Heart left ventricle (tissue), 16 donors: ENCODE measurements at places on chromosomes 5 and 9. TPM values are rescaled to one million over a fixed set of nuclear protein-coding genes. Genes with fewer than 3 reads are reported as not detected.

GRCh38 chr5:92835712-92836111 lies 745.3 kb downstream of the NR2F1-AS1 start:
- no peak overlapping the region for H3K4me3 ChIP-seq
- no peak for DNase-seq
- H3K27ac ChIP-seq: no peak overlapping the region
- no peaks in the 10 kb centered on the region for H3K36me3 ChIP-seq
- H3K27me3 ChIP-seq: no peaks in the 10 kb centered on the region

GPR150 gene
- total RNA-seq: not detected

- H3K27ac ChIP-seq: no peak overlapping the region
- H3K36me3 ChIP-seq: no peaks in the 10 kb centered on the region
- no peaks in the 10 kb centered on the region for H3K4me1 ChIP-seq
- no peaks in the 10 kb centered on the region for H3K27me3 ChIP-seq
- DNase-seq: no peak
- no peak overlapping the region for H3K4me3 ChIP-seq
Measured at GRCh38 chr9:126549246-126550006, 64.3 kb upstream of the LMX1B start.

- no peaks in the 10 kb centered on the region for H3K36me3 ChIP-seq
- no peak for DNase-seq
- no peaks in the 10 kb centered on the region for H3K4me1 ChIP-seq
- H3K4me3 ChIP-seq: no peak overlapping the region
- H3K27ac ChIP-seq: no peak overlapping the region
Measured at GRCh38 chr9:98930792-98931191, 12.9 kb upstream of the COL15A1 start.

- no peak for DNase-seq
- no peak overlapping the region for H3K27ac ChIP-seq
- H3K36me3 ChIP-seq: peaks cover 7% of the 10 kb centered on the region
Measured at GRCh38 chr9:35397216-35397698, 92.7 kb upstream of the RUSC2 start.

GRCh38 chr5:136682986-136683385 lies 317.6 kb upstream of the TRPC7 start:
- H3K27me3 ChIP-seq: peaks cover 17% of the 10 kb centered on the region
- no peak overlapping the region for H3K27ac ChIP-seq
- DNase-seq: no peak
- H3K4me3 ChIP-seq: no peak overlapping the region

IFNK gene
- not detected for total RNA-seq

DNA sequence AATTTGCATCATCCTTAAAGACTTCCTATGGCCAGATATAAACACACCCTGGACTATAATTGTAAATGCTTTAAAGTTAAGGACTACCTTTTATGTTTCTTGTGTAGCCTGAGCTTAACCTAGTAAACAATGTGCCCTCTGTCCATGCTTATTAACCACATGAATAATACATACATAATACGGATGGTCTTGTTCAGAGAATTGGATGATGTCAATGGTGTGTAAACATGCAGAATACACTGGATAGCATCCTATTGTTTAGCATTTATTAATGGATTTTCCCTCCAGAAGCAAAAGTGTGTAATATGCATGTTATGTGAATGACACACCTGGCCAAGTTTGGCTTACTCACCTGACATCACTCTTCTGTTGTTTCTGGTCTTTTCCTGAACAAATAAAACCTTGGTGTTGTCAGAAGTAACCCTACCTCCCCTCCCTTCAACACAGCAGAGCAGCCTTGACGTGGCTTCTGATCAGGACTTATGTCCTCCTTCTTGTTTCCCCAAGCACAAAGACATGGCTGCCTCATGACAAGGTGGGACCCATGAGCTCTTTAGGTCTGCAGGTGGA lies 517.9 kb downstream of the MTRR start:
- no peak overlapping the region for H3K27ac ChIP-seq
- H3K27me3 ChIP-seq: no peaks in the 10 kb centered on the region
- H3K4me3 ChIP-seq: no peak overlapping the region
- no peak for DNase-seq
- H3K4me1 ChIP-seq: no peaks in the 10 kb centered on the region

SLC4A9 gene
- total RNA-seq: 0.08 TPM

- no peak for DNase-seq
- H3K27ac ChIP-seq: no peak overlapping the region
- no peaks in the 10 kb centered on the region for H3K36me3 ChIP-seq
- no peaks in the 10 kb centered on the region for H3K27me3 ChIP-seq
- no peak overlapping the region for H3K4me3 ChIP-seq
Measured at GRCh38 chr5:105238561-105238960, 1676.0 kb upstream of the NUDT12 start.

GRCh38 chr9:134390947-134391318 lies 64.7 kb downstream of the RXRA start:
- peak overlapping the region; percentile 82 for H3K27ac ChIP-seq
- H3K4me1 ChIP-seq: peaks cover 93% of the 10 kb centered on the region
- H3K27me3 ChIP-seq: no peaks in the 10 kb centered on the region
- no peak for DNase-seq

TMEM215 gene
- not detected for total RNA-seq

- no peak overlapping the region for H3K27ac ChIP-seq
- H3K4me1 ChIP-seq: no peaks in the 10 kb centered on the region
- H3K36me3 ChIP-seq: no peaks in the 10 kb centered on the region
- H3K4me3 ChIP-seq: no peak overlapping the region
- no peak for DNase-seq
Measured at GRCh38 chr5:118095115-118095514, 893.2 kb downstream of the DTWD2 start.

DNA sequence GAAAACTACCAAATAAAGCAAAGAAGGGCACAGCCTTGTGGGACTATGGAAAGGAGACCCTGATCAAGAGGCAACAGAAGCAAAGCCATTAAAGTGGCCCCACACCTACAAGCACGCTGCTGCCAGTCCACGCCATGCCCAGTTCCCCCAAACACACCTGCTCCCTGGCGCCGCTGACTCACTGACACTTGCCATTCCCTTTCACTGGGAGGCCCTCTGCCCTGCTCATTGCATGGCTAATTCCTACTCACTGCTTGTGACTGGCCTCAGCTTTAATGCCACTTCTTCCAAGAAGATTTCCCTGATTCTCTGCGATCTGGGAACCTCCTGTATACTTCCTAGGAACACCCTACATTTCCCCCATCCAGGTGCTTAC lies 71.2 kb upstream of the TAF1L start:
- no peaks in the 10 kb centered on the region for H3K36me3 ChIP-seq
- no peaks in the 10 kb centered on the region for H3K27me3 ChIP-seq
- H3K4me3 ChIP-seq: no peak overlapping the region
- H3K27ac ChIP-seq: no peak overlapping the region
- no peaks in the 10 kb centered on the region for H3K4me1 ChIP-seq

DNA sequence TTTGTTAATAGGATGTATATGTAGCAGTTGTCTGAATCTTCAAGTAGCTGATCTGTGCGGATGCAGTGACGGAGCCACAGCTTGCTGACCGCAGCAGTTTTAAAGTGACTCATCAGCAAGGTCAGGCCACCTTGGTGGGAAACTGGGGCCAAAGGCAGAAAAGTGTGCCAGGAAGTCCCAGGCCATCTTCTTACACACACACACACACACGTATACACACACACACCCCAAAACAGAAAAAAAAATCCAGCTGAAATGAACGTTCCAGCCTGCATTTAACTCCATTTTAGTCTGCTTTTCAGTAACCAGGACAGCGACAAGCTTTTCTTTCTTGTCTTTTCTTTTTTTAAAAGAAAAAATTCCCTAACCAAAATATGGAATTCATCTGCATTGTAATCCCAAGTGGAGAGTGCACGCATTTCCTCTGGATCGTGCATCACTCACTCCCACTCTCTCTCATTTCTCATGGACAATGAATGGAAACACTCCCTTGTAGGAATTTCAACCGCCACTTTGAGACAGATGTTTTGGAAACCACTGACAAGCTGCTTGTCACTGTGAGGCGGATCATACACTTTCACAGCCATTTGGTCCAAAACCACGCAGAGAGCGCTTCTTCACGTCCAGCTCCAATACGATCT lies 103.9 kb downstream of the LHFPL2 start:
- peaks cover 15% of the 10 kb centered on the region for H3K4me1 ChIP-seq
- H3K27ac ChIP-seq: peak overlapping the region; percentile 76
- no peak overlapping the region for H3K4me3 ChIP-seq
- no peaks in the 10 kb centered on the region for H3K36me3 ChIP-seq
- DNase-seq: no peak
- H3K27me3 ChIP-seq: no peaks in the 10 kb centered on the region

DNA sequence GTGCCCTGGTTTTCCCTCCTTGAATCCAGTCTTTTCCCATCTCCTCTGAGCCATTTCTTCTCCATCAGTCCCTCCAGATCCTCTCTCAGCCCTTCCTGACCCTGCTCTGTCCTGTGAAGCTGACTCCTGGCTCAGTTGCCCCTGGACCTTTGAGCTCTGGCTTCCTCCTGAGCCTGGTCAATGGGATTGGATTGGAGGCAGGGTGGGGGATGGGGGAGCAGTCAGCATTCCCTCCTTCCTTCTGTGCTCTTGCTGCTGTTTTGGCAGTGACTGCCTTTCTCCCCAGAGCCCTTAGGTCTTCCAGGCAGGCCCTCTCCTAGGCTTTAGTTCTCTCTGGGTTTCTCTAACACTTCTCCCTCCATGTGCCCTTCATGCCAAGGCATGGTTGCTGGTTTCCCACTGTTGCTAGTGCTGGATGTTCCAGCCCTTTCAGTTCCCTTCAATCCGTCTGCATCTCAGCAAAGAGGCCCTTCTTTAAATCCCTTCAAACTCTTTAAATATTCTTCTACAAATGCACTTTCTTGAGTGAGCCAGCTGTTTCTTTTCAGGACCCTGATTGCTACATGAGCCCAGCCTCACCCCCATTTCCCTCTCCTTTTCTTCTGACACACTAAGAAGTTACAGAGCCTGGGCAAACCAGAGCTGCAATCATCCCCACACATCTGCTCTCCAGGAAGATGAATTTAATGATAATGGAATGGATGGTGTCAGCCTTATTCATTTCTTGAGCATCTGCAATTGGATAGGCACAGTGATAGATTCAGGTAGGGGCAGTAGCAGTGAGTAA lies 2.2 kb downstream of the TNFSF15 start:
- H3K4me1 ChIP-seq: peaks cover 10% of the 10 kb centered on the region
- no peak overlapping the region for H3K4me3 ChIP-seq
- no peaks in the 10 kb centered on the region for H3K36me3 ChIP-seq
- no peak overlapping the region for H3K27ac ChIP-seq

DNA sequence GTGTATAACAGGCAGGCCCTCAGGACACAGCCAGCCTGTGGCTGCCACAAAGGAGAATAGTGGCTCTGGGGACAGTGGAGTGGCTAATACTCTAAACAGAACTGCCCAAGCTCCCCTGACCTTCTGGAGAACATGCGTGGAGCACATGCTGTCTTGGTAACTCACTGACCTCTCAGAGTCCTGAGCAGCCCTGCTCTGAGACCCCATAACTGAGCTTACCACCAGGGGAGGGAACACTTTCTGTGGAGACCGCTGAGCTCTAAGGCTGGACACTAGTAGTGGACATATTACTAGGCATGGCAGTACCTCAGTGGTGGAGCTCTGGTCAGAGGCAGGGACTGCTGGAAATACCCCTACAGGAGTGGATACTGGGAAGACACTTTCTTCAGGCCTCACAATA lies 60.2 kb upstream of the SPTLC1 start:
- H3K27ac ChIP-seq: no peak overlapping the region
- H3K27me3 ChIP-seq: no peaks in the 10 kb centered on the region
- H3K4me1 ChIP-seq: peaks cover 4% of the 10 kb centered on the region

- H3K36me3 ChIP-seq: no peaks in the 10 kb centered on the region
- H3K27me3 ChIP-seq: no peaks in the 10 kb centered on the region
- no peak for DNase-seq
- no peaks in the 10 kb centered on the region for H3K4me1 ChIP-seq
Measured at GRCh38 chr5:113900816-113901215, 387.3 kb downstream of the YTHDC2 start.

- peak overlapping the region; percentile 53 for H3K27ac ChIP-seq
- no peak overlapping the region for H3K4me3 ChIP-seq
- peaks cover 39% of the 10 kb centered on the region for H3K4me1 ChIP-seq
Measured at GRCh38 chr9:129630967-129631673, 5.2 kb downstream of the NTMT1 start.

- no peaks in the 10 kb centered on the region for H3K36me3 ChIP-seq
- H3K27ac ChIP-seq: no peak overlapping the region
- H3K4me1 ChIP-seq: no peaks in the 10 kb centered on the region
- H3K4me3 ChIP-seq: no peak overlapping the region
Measured at GRCh38 chr9:25418974-25419373, 259.3 kb downstream of the TUSC1 start.

CACFD1 gene
- 11.7 TPM for total RNA-seq

DNA sequence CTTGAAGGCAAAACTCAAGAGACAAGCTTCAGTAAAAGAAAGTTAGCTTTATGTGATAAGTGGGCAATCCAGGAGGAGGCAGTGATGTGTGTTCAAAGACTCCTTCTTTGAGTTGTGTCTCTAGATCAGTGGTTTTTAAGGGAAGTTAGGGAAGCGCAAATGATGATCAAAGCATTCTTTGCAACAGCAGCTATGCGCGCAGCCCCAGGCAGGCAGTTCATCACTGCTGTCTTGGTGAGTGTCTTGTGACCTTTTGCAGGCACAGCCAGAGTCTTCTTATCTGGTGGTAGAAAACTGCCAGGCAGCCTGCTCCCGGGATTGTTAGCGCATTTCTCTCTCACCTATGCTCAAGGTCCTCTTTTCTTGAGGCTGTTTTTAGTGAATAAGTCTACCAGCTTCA lies 40.3 kb upstream of the CLK4 start:
- no peak overlapping the region for H3K4me3 ChIP-seq
- H3K36me3 ChIP-seq: no peaks in the 10 kb centered on the region
- H3K4me1 ChIP-seq: no peaks in the 10 kb centered on the region

GRCh38 chr9:134432471-134432870 lies 106.2 kb downstream of the RXRA start:
- no peak for DNase-seq
- H3K27me3 ChIP-seq: no peaks in the 10 kb centered on the region
- peaks cover 18% of the 10 kb centered on the region for H3K36me3 ChIP-seq
- no peak overlapping the region for H3K4me3 ChIP-seq

HRH2 gene
- total RNA-seq: 45.7 TPM

GRCh38 chr9:115985657-115986056 lies 167.9 kb upstream of the PAPPA start:
- H3K27ac ChIP-seq: no peak overlapping the region
- DNase-seq: no peak
- no peaks in the 10 kb centered on the region for H3K36me3 ChIP-seq
- H3K27me3 ChIP-seq: no peaks in the 10 kb centered on the region
- H3K4me3 ChIP-seq: no peak overlapping the region

DNA sequence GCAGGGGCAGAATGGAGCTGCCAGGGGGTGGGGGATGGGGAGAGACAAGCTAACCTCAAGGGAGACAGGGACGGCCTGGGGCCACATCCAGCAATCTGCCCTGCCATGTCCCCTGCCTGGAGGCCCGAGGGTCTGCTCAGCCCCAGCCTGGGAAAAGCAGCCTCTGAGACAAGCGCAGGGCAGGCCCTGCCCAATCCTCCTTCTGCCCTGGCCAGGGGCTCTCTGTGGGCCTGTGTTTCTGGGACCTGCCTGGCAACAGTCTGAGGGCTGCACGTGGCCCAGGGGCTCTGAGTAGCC lies 13.9 kb upstream of the QSOX2 start:
- DNase-seq: no peak
- H3K27me3 ChIP-seq: no peaks in the 10 kb centered on the region
- no peak overlapping the region for H3K27ac ChIP-seq
- H3K4me1 ChIP-seq: peaks cover 5% of the 10 kb centered on the region
